ENCODE measurements at places on chromosomes 1 and 21.
A peak's percentile ranks its signal among the peaks of the same experiment; 100 is the strongest.

- no peak for DNase-seq
Measured at GRCh38 chr1:87236585-87236984, 92.1 kb upstream of the LMO4 start.

DNA sequence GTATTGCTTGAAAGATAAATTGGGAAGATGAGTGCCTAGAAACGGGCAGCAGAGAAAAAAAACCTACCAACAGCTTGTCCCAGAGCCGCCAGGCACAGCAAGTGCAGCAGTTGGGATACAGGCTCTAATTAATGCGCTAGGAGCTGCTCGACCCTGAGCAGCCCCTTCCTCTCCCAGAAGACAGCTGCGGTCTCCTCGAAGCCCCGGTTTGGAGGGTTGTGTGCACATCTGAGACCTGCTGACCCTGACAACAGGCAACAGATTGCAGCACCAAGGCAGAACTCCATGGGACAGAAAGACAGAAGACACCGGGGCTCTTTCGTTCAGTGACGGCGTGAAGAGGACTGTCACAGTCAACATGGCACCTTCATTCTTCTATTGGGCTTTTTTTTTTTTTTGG lies 101.4 kb downstream of the TSEN15 start:
- DNase-seq: no peak

GRCh38 chr1:245087723-245088122 lies 67.1 kb upstream of the KIF26B start:
- DNase-seq: no peak

GRCh38 chr21:35475762-35476161 lies 426.7 kb upstream of the RUNX1 start:
- DNase-seq: no peak

DNA sequence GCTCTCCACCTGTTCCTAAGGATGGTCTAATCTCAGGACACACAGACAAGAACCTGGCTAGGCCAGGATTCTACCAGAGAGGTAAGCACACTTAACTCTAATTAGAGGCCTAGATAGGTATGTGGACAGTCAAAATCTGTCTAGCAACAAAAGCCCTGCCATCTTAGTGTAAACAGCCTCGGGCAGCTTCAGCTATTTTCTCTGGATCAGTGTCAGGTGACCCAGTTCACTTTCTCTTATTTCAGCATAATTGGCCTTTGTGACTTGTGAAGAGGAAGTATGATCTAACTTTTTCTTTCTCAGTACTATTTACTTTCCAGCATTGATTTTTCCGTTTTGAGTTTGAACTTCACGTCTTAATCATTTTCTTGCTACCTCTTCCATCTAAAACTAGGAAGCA lies 217.7 kb downstream of the CRB1 start:
- no peak for DNase-seq

- no peak for DNase-seq
Measured at GRCh38 chr1:150487763-150488115, 520 bp downstream of the TARS2 start.

DNA sequence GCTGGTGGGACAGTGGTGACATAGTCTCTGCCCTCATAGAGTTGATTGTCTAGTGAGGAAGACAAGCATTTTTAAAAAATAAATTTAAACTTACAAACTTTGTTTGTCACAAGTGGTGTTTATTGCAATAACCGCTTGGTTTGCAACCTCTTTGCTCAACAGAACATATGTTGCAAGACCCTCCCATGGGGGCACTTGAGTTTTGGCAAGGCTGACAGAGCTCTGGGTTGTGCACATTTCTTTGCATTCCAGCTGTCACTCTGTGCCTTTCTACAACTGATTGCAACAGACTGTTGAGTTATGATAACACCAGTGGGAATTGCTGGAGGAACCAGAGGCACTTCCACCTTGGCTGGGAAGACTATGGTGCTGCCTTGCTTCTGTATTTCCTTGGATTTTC lies 58.4 kb downstream of the LAMC2 start:
- DNase-seq: peak; percentile 81

- DNase-seq: no peak
Measured at GRCh38 chr1:9882296-9882944, 27.6 kb downstream of the CTNNBIP1 start.

GRCh38 chr1:213385201-213385600 lies 334.2 kb downstream of the RPS6KC1 start:
- DNase-seq: no peak

DNA sequence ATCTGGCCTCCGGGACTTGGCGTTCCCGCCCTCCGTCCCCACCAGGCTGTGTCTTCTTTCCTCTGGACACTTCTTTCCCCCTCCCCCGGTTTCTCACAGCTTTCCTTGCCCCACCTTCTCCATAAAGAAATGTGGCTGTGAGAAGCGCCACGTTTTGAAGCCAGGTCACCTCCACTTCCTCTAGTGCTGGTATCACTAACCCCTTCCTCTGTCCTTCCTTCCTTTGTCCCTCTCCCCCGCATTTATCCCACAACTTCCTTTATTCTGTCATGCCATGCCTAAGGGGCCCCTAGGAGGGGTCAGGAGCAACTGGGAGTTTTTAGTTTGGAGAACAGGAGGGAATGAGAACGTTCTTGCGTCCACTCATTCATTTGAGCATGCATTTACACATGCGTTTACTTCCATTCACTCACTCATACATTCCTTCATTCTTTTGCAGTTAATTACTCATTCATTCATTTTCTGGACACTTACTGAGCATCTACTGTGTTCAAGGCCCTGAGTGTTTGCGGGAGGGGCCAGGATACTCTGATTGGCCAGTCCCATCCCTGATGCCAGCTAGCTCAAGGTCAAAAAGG lies 5.0 kb upstream of the ACOT11 start:
- DNase-seq: no peak
